ENCODE measurements at places on chromosomes 1 and 21. TPM values are rescaled to one million over a fixed set of nuclear protein-coding genes. Genes with fewer than 3 reads are reported as not detected.

DNA sequence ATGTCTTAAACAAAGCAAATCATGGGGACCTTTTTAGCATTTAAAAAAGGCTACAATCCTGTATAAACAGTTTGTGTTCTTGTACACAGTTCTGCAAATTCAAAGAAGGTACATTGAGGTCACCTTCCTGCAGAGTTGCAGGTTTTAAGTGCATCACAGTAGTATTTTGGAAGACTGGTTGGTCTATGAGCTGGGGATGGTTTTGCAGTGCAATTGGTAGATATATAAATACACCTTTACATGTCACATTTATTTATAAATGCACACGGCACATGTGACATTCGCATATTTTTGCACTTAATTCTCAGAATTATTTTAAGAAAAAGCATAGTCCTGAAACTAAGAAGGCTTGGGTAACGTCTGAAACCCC is 599 bp upstream of the ITPKB start:
- no peak for DNase-seq

TEX38 gene
- total RNA-seq, result not detected

SPRR2A gene
- total RNA-seq, result not detected

GRCh38 chr1:38093569-38094520 is 47.3 kb upstream of the POU3F1 start:
- DNase-seq, result no peak

DENND2C gene
- total RNA-seq, result 6.0 TPM

- no peak for DNase-seq
Observed at GRCh38 chr1:183159960-183160359, 26.1 kb upstream of the LAMC2 start.

COL9A2 gene
- total RNA-seq, result 16.7 TPM

DNA sequence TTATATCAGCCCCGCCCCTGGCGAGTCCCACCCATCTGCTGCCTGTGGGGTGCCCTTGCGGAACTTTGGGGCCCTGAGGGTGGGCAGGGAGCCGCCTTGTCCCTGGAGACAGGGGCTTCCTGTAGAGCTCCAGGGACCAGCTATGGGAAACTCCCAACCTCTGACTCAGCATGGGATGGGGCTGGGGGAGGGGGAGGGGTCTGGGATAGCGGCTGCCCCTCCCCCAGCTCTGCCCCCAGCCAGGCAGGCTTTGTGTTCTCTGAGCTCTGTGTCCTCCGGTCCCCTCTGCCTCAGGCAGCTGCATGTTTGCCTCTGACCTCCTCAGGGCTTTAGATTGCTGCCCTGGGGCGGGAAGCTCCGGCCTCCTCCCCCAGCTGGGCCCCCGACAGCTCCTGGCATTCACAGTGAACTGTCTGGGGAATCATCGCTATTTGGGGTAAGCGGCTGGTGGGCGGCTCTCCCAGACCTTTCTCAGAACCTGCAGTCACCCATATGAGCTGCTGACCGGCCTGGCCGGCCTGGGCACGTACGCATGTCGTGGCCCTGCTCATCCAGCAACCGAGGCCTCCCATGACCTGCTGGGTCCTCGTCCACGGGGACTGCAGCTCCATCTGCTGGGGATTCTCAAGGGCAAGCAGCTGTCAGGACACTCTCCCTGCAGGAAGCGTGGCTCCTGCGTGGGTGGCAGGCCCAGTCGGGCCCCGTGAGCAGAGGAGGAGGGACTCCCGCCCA is 17.1 kb downstream of the ARHGEF16 start:
- DNase-seq, result no peak

RSPH1 gene
- not detected for total RNA-seq

MEX3A gene
- not detected for total RNA-seq

SPTA1 gene
- total RNA-seq, result not detected

GRCh38 chr1:11355559-11356475 is 82.8 kb downstream of the UBIAD1 start:
- no peak for DNase-seq

GRCh38 chr1:236888126-236888525 is 93.0 kb downstream of the MTR start:
- no peak for DNase-seq

TEKT2 gene
- total RNA-seq, result not detected

DNA sequence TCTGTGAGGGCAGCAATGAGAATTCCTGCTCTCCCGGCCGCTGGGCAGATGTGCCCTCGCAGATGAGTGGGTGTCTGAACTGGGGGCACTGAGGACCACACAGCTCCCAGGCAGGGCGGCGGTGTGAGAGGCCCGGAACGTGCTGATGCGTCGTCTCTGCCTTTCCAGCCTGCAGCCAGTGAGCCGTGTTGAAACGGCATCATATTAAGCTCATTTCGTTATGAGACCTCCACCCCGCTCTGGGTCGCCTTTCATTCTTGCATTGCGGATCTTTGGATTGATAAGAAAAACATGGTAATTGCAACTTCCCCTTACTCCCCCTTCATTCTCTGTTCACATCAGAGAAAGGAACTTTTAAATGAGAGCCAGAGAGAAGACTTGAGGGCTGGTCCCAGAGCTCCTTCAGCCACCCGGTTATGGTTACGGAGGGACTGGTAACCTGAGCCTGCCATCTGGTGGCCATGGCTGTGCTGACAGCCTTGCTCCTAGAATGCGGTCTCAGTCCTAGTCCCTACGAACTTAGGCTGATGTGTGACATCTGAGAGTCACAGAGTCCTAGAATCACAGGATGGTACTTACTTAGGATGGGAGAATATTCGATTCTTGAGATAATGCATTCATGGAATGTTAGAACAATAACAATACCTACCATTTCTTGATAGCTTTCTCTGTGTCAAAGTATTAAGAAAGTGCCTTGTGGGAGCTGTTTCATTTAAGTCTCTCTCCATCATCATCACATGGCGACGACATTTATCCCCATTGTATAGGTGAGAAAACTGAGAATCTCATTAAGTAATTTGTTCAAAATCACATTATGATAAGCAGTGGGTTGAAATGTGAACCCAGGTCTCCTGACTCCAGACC is 271.0 kb downstream of the TRABD2B start:
- no peak for DNase-seq

GRCh38 chr1:59414406-59415133 is 117.7 kb downstream of the FGGY start:
- no peak for DNase-seq

LYPLAL1 gene
- total RNA-seq, result 23.2 TPM

- no peak for DNase-seq
Observed at GRCh38 chr1:23013657-23014056, 2.0 kb downstream of the TEX46 start.

GRCh38 chr1:178168536-178168935 is 74.6 kb downstream of the RASAL2 start:
- no peak for DNase-seq

- DNase-seq, result no peak
Observed at GRCh38 chr21:19608101-19608621, 1204.6 kb upstream of the TMPRSS15 start.

TSEN15 gene
- total RNA-seq, result 24.8 TPM

- no peak for DNase-seq
Observed at GRCh38 chr1:13528320-13528719, 14.5 kb upstream of the LRRC38 start.

DNA sequence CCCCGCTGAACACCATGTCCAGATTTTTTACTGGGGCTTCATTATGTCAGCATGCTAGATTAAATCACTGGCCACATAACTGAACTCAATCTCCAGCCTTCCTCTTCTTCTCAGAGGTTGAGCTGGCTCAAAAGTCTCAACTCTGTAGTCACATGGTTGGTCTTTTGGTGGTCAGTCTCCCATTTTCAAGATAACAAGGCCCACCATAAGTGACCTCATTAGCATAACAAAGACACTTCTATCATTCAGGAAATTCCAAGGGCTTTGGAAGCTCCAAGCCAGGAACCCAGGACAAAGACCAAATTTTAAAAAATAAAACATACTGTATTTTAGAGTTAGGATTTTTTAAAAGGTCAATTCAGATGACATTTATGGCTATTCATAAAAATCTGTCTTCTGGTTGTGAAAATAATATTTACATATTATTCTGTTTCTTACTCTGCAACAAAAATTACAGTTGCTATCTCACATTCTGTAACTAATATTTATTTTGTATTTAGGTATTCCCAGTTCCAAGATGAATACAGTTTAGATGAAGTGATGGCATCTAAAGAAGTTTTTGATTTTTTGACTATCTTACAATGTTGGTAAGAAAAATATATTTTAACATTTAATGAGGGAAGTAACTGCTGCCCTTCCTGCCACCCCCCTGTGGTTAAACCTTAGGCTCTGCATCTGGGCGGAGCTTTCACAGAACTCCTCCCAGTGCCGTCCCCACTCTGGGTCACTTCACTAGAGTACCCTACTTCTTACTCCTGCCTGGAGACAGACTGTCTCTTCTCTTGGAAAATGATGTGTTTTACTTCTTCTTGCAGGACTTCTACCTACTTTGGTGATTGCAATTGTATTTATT is 49.3 kb downstream of the SCP2 start:
- DNase-seq, result no peak

ZFYVE9 gene
- 45.9 TPM for total RNA-seq

RNF207 gene
- 30.5 TPM for total RNA-seq

ERICH3 gene
- total RNA-seq, result not detected

TSPAN1 gene
- total RNA-seq, result 7.0 TPM

LCE3D gene
- total RNA-seq, result not detected

PAQR6 gene
- 2.5 TPM for total RNA-seq

DNA sequence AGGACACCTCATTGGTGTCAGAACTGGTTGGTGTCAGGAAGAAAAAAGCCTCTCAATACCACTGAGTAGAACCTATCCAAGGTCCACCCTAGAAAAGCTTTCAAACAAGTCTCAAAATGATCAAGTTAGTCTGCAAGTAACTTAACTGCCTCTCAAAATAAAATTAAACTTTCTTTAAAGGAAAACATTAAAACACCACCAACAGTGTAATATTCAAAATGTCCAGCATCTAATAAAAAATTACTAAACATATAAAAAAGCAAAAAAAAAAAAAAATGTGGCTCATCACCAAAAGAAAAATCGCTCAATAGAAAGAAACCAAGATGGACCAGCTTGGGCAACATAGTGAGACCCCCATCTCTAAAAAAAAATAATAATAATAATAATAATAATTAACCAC is 18.7 kb upstream of the OLFML2B start:
- no peak for DNase-seq

DNA sequence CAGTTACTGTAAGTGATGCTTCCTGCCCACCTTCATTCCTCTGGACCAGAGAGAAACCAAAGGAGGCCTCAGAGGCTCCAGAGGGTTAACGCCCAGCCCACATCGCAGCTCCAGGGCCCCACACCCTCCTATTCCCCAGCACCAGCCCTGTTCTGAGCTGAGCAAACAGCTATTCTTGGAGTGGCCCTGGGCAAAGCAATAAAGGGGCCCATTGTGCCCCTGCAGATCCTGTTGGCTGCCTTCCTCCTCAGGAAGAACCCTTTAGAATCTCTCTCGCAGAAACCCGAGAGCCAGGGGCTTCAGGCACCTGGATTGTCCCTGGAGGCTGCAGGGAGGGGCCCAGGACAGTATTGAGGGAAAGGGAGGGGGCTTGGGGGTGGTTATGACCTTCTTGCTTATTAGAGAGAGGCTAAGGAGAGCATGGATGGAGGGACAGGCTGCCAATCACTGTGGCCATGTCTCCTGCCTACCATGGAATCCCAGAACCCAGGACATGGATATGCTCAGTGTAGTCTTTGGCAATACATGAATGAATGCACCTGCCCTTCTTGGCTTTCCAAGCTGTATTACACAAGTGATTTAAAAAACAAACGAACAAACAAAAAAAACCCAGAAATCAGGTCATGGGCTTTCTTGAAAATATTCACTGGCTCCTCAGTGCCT is 9.2 kb downstream of the PADI2 start:
- no peak for DNase-seq

FABP3 gene
- 19.2 TPM for total RNA-seq

DNA sequence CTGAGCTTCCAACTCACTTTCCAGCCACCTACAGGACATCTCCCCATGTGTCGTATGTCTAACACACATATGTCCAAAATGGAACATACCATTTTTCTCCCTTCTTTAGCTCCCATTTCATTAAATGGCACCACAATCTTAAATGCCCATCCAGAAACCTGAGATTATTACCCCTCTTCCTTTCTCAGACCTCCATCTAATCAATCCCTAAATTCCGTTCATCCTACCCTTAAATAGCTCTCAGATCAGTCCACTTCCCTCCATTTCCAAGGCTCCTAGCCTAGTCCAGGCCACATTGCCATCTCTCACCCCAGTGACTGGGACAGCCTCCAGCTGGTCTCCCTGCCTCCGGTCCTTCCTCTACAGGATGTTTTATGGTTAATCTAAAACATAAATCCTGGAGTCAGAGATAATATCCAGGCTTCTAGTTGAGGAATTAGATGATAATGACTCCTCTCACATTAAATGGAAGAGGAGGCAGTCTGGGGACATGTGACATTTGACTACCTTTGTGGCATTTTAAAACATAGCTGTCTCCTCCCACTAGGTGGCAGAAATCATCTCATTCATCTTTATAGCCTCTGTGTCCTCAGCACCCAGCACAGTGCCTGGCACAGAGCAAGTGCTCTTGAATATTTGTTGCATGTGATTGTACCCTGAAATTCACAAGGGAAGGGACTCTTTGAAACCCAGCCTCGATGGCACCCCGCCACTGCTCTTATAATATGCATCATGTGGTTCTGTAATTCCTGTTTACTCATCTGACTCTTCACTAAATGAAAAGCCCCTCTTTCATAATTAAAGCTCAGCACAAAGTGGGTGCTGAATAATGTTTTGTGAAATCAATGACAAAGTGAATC is 102.3 kb downstream of the TMEM53 start:
- DNase-seq, result no peak

DNA sequence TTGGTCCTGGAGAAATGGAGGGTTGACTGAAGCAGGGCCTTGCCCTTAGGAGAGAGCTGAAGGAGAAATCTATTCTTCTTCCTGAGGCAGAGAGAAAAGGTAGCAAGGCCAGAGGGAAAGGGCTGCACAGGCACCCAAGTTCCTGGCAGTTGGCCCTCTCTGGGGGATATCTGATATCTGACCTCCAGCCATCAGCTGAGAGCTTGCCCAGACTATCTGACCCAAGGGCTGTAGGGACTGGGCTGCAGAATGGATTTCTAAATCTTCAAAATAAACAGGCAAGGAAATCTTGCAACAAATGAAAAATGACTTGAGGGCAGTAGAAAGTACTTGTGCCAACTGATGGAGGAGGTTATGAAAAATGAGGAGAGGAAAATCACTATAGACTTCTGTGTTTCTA is 498 bp upstream of the CLCA2 start:
- DNase-seq, result no peak

DNA sequence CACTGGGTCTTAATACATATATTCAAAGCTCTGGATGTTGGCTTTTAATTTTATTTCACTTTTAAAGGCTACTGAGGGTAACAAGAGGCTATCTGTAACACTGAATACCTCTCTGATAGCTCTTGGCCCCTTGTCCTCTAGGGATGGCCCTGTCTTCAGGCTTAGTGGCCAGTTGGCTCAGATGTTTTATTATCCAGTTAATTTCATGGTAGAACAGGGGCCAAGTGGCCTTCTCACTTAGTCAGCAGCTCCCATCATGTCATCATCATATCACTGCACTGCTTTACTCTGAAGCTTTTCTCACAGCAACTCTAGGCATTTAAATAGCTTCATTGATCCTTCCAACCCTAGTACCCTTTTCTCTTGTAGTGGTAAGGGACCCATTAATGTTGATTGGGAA is 40.2 kb upstream of the MACF1 start:
- no peak for DNase-seq

TENT5C gene
- total RNA-seq, result 5.4 TPM

GRCh38 chr1:41662765-41663437 is 178.4 kb upstream of the EDN2 start:
- DNase-seq, result peak; percentile 55

LCE1B gene
- total RNA-seq, result not detected

- DNase-seq, result no peak
Observed at GRCh38 chr1:39115271-39116110, 89.0 kb upstream of the MACF1 start.

- DNase-seq, result no peak
Observed at GRCh38 chr1:206774093-206774492, 1.8 kb upstream of the IL10 start.

GRCh38 chr1:51268634-51269033 is 32.6 kb downstream of the RNF11 start:
- DNase-seq, result no peak
